Colonic mucosa (tissue), 4 donors: ENCODE measurements at places on chromosomes 4 and X.

DNA sequence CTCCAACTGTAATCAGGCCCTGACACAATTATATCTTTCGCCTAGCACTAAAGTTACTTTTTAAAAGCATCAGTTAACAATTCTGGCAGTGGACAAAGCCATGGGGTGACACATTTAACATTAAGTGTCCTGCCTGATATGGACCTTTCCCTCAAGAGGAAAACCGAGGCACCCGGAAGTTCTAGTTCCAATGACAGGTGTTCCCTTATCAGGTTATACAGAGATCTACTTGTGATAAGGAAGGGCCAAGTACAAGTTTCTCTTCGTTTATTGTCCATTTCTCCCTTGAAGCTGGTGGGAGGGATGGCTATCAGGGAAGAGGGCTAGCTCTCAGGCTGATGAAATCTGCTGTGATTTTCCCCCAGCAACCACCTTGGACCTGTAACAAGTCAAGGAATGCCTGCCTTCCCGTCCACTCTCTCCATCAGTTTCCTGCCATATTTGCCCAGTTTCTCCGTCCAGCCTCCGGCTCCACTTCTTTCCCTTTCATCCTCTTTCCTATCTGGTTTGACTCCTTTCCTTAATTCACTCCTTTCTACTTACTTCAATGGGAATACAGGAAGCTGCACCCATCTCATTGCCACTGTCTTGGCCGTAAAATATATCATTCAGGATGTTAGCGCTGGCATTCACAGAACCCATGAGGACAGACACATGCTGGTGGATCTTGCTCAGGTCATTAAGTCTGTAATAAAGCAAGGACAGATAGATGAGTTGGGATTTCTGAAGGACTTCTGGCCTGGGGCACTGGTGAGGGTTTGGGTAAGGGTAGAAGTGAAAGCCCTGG, 95.0 kb downstream of the DGKK start:
- DNase-seq = peak; percentile 49

- no peak for DNase-seq
Observed at GRCh38 chrX:55524487-55524886, 34.8 kb upstream of the USP51 start.

GRCh38 chr4:77601614-77602187, 3.9 kb upstream of the CXCL13 start:
- DNase-seq = no peak

DNA sequence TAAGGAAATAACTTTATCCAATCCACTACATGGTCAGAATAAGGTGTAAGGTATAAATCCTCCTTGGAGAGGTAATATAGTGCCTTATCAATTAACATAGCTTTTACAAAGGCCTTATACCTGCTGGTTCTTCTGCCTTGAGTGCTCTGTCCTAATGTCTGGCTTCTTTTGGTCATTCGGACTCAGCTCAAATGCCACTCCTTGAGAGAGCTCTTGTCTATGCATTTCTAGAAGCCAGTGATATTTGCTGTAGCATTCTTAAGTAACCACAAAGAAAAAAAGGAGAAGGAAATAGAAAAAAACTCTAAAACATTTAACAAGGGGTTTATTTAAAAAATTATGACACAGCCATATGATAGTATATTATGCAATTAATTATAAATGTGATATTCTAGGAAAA, 444.8 kb upstream of the SLIT2 start:
- DNase-seq = no peak

DNA sequence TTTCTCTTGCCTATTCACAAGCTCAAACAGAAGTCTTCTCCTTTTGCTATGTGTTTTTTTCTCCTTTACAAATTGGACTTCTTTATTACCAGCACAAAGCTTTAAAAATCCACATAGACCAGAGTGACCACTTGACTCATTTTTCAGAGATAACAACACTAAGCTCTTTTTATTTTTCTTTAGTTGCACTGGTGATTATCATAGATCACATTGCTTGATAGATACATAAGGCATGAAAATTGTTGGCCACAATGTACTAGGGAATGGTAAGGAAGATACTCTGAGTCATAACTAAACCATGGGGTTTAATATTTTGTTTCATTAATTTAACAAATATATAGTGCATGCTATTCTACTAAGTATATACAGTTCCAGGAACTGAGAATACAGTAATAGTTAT, 159.0 kb downstream of the GASK1B start:
- no peak for DNase-seq

DNA sequence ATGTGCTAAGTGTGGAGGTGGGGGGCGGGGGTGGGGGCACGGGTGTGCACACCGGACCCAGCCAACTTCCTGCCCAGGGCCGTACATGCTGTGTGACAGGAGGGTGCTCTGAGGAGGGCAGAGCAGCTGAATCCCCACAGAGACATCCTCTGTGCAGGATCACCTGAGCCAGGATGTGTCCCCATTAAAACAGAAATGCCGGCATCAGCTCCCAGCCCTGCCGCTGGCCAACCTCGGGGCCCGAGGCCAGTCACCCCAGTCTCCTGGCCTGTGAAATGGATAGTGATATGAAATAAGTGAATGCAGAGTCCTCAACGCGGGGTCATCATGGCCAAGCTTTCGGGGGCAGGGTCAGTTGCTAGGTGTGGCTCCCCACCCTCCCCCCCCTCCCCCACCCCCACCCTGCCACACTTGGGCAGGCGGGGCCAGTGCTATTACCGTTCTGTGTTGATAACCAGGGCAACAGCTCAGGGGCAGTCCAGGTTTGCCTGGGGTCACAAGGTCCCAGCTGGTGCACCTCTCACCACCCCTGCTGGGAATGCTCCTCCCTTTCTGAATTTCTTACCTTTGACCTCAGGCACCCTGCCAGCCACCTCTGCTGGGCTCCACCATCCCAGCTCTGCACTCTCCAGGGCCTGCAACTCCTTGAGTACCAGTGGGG, 227.2 kb upstream of the PSAPL1 start:
- DNase-seq = no peak

- no peak for DNase-seq
Observed at GRCh38 chrX:71604796-71605568, 13.3 kb downstream of the CXCR3 start.

DNA sequence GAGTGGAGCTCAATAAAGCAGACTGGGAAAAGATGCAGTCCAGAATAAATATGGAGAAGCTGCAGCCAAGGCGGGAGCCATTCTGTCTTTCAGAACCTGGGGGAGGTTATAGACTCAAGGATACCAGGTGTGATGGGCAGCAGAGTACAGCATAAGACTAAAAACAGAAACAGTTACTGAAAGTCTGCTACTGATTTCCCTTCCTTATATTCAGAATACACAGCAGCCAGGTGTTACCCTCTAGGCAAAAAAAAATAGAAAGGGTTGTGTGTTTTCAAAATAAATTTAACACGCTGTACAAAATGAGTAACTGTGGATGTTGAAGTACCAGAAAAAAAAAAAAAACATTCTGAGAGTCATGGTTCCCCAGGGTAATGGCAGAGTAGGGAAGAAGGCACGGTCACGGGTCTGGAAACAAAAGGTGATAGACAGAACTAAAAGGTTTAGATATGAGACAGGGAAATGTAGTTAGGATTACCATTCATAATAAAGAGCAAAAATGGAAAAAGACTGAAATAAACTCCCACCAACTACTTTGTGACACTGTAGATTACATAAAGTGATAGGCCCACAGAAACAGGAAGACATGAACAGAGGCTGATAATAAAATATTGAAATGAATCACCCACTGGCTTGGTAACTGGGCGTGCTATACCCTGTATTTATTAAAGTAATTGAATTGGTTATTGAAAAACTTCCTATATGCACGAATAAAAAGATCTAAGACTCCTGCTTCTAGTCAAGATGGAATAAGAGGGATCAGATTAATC, 10.8 kb upstream of the HHIP start:
- no peak for DNase-seq

- DNase-seq = peak; percentile 9
Observed at GRCh38 chrX:150227873-150228410, 135.2 kb upstream of the MAMLD1 start.

- no peak for DNase-seq
Observed at GRCh38 chr4:176099314-176099713, 33.7 kb downstream of the WDR17 start.

GRCh38 chr4:36921476-36922216, 322.9 kb upstream of the NWD2 start:
- no peak for DNase-seq

- no peak for DNase-seq
Observed at GRCh38 chrX:140495739-140496138, 9.1 kb downstream of the SOX3 start.

DNA sequence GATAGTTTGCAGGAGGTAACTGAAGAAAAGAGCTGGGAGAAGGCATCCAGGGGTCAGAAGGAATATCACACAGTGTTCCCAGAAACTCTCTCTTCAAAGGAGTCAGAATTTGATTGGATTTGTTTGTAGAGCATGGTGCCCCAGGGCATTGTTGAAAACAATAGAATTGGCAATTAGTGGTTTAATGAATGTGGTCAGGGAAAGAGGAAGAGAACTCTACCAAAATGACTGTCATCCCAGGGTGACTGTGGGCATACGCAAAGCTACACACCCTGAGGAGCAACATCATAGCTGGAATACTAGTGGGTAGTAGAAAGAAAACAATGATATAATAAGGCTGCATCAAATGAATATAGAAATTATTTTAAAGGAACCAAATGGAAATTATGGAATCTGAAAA, 21.5 kb downstream of the TNIP2 start:
- DNase-seq = no peak

GRCh38 chrX:121260596-121261240, 213.3 kb downstream of the GLUD2 start:
- DNase-seq = no peak

- DNase-seq = no peak
Observed at GRCh38 chr4:184165291-184165690, 52.4 kb downstream of the ENPP6 start.

DNA sequence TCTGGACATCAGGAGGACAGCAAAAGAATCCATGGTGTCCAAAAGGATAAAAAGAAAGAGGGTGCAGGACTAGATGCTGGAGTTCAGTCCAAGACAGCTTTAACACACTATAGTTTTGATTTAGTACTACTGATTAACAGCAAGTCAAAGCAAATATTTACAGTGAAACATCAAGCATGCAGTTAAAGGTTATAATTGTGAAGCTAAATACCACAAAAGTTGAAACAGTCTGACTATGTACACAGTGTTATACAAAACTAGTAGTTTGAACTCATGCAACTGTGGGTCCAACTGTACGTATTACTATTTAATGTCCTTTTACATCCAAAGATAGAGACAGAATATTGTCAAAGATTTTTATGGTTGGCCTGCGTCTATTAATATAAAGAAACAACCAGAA, 57.6 kb downstream of the CHIC2 start:
- no peak for DNase-seq

DNA sequence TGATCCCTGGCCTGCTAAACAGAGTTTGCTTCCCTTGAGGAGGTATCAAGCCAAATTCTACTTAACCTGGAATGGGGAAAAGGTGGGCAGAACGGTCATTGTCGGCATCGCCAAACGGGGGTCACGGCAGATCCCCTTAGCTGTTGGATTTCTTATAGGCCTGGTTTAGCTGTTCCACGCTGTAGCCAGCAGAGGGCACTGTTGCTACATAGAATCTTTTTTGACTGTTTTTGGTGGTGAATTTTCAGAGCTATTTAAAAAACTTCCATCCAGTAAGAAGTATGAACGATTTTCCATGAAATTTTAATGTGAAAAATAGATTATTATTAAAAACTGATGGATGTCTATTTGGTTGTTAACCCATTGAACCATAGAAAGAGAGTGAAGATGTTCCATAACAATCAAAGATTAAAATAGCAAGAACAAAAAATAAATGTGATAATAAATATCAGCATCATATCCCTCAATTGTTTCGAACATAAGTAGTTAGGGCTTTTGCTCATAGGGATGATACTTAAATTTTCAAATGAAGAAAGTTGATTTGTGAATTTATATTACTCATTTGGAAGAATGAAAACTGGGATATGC, 56.6 kb downstream of the LINC00632 start:
- peak; percentile 32 for DNase-seq

DNA sequence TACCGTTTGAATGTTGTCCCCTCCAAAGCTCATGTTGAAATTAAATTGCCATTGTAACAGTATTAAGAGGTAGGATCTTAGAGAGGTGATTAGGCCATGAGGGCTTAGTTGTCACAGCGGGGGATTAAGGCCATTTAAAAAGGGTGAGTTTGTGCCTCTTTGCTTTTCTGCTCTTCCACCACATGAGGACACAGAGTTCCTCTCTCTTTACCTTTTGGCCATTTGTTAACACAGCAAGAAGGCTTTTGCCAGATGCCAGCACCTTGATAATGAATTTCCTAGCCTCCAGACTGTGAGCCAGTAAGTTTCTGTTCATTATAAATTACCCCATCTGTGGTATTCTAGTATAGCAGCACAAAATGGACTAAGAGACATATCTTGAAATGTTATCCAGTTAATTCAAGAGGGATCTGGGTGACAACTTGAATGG, 7.8 kb upstream of the HERC3 start:
- no peak for DNase-seq

DNA sequence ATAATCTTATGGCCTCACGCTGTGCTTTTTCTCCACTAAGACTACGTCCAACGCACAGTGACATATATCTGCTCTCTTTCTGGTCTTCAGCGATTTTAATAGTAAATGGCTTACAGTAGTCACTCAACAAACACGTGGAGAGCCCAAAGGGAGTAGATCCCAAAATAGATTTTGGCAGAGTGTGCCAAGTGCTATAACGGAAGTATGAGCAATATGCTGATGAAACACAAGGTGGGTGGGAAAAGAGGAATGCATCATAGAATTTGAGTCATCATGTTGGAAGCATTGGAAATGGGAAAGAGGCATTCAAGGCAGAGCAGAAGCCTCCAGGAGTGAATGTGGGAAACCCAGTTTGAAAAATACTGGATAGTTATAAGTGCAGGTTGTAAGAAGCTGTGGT, 129.1 kb upstream of the LDB2 start:
- no peak for DNase-seq

GRCh38 chrX:27731962-27732361, 75.8 kb upstream of the MAGEB10 start:
- DNase-seq = no peak

DNA sequence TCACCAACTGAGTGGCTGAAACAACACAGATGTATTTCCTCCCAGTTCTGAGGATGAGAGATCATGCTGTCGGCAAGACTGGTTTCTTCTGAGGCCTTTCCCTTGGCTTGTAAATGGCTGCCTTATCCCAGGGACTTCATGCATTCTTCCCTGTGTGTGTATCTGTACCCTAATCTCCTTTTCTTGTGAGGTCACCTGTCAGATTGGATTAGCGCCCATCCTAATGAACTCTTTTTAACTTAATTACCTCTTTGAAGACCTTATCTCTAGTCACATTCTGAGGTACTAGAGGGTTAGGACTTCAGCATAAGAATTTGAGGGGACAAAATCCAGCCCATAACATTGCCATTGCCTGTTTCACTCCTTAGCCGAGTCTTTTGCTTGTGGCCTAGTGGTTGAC, 59.5 kb upstream of the TMEM150C start:
- DNase-seq = no peak
